ENCODE measurements at places on chromosomes 11 and 22. TPM values are rescaled to one million over a fixed set of nuclear protein-coding genes. Genes with fewer than 3 reads are reported as not detected.

Gene PACSIN3
- total RNA-seq: 15.1 TPM

Gene SLCO2B1
- total RNA-seq: 117 TPM

GRCh38 chr11:84130646-84131427, 844.7 kb upstream of the CCDC90B start:
- H3K36me3 ChIP-seq: no peaks in the 10 kb centered on the region
- H3K27me3 ChIP-seq: no peaks in the 10 kb centered on the region
- no peak overlapping the region for H3K27ac ChIP-seq

Gene CYP2R1
- total RNA-seq: 11.6 TPM

Gene IGSF9B
- total RNA-seq: 10.4 TPM

- no peaks in the 10 kb centered on the region for H3K4me1 ChIP-seq
- no peak overlapping the region for H3K4me3 ChIP-seq
- peak; percentile 43 for DNase-seq
- H3K27ac ChIP-seq: no peak overlapping the region
These were observed 1.3 kb downstream of the ACR start for GRCh38 chr22:50739279-50739691.

Gene SYCE3
- total RNA-seq: not detected

DNA sequence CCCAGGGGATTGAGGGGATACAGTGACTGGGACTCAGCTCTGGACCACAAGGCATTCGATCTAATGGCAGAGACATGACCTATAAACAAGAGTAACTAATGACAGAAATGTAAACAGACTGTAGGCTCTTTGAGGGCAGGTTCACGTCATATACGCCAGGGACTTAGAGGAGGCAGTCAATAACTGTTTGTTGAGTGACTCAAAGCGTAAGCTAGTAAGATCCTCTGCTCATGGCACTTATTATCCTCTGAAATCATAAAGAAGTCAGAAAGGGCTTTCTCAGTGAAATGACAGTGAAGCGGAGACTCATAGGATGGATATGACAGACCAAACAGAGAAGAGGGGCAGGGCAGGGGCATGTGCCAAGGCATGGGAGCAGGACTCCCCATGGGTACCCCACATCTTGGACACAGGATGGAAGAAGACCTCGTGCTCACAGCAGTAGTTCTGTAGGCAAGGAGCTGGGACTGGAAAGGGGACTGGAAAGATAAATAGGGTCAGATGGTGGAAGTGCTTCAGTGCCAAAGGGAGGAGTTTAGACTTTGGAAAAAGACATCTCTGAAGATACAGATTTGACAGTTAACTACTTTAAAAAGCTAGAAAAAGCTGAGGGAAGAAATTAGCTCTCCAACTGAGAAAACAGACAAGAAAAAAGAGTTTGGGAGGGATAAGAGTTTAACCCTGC, 72.7 kb downstream of the SLC1A2 start:
- no peaks in the 10 kb centered on the region for H3K27me3 ChIP-seq
- no peaks in the 10 kb centered on the region for H3K36me3 ChIP-seq
- H3K4me3 ChIP-seq: no peak overlapping the region
- no peak for DNase-seq

DNA sequence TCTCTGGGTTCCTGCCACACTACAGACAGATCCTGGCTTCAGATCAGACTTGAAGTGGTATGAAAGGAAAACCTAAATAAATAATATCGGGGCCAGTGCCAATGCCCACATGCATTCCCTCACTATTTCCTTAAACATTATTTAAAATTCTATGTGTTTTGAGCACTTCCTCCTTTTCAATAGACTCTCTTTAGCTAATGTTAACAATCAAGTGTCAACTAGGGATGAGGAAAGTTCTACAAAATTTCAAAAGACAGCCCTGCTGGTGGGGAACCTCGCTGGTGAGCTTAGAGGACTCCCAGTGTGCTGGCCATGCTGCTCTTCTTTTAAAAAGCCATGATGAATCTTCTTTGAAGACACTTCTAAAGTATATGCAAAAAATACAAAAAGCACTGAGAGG, 87.5 kb downstream of the ENTHD1 start:
- no peaks in the 10 kb centered on the region for H3K27me3 ChIP-seq
- H3K4me1 ChIP-seq: no peaks in the 10 kb centered on the region
- no peaks in the 10 kb centered on the region for H3K36me3 ChIP-seq
- no peak for DNase-seq
- H3K27ac ChIP-seq: no peak overlapping the region

DNA sequence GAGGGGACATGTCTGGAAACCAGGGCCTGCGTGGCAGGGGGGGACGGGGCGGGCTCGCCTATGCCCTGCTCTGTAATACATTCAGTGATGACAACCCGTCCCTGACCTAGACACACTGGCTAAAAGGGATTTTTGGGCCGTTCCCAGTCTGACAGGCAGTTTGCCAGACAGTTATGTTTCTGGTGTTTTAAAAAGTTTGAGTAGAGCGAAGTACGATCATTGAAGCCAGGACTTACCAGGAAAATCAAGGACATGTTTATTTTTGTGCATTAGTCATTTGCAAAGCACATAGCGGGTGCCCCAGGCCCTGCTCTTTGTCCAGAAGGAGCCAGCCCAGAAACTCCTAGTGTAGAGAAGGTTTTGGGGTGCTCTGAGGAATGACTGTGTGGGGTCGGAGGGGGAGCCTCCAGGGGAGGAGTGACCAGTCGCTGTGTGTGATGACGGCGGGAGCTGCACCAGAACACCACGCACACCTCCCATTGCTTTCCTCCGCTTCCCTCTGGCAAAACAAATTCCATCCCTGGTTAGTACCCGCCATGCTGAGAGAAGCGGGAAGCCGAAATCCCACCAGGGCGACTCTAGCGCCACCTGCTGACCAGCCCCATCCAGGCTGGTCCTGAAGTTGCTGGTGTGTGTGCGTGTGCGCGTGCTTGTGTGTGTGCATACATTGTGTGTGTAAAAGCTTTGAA, 50.8 kb downstream of the FBLN1 start:
- no peaks in the 10 kb centered on the region for H3K27me3 ChIP-seq
- no peaks in the 10 kb centered on the region for H3K4me1 ChIP-seq
- H3K27ac ChIP-seq: peak overlapping the region; percentile 41

Gene ALG9
- total RNA-seq: 27.8 TPM
